MM.1S (cell line): ENCODE measurements at places on chromosomes 5 and 9.

DNA sequence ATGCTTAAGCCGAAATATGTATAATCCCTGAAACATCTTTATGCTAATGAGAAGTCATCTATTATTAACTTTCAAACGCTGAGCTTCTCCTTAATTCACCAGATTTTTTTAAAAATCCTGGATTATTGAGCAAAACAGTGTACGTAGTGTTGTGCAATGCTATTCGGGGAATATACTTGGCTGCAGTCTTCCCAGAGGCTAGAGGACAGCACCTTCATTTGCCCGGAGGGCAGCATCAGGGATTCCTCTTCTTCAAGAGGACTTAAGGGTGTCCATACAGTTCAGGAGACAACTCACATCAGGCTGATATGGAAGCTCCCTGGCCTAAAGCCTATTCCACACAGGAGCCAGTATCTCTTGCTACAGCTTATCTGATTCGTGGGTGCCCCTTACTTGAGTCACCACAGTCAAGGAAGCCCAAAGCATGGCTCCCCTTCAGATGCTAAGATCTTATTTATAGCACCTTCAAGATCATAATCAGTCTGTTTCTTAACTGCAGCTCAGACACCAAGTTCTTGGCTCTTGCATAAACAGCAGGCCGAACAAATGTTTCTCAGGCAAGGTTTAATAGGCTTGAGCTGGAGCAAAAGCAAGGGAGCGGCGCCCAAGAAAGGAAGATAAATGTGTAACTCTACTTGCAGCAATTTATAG lies 29.4 kb downstream of the NUTM2F start:
- H3K27me3 ChIP-seq, result no peaks in the 10 kb centered on the region
- no peaks in the 10 kb centered on the region for H3K4me1 ChIP-seq
- no peak overlapping the region for H3K27ac ChIP-seq
- no peaks in the 10 kb centered on the region for H3K36me3 ChIP-seq

DNA sequence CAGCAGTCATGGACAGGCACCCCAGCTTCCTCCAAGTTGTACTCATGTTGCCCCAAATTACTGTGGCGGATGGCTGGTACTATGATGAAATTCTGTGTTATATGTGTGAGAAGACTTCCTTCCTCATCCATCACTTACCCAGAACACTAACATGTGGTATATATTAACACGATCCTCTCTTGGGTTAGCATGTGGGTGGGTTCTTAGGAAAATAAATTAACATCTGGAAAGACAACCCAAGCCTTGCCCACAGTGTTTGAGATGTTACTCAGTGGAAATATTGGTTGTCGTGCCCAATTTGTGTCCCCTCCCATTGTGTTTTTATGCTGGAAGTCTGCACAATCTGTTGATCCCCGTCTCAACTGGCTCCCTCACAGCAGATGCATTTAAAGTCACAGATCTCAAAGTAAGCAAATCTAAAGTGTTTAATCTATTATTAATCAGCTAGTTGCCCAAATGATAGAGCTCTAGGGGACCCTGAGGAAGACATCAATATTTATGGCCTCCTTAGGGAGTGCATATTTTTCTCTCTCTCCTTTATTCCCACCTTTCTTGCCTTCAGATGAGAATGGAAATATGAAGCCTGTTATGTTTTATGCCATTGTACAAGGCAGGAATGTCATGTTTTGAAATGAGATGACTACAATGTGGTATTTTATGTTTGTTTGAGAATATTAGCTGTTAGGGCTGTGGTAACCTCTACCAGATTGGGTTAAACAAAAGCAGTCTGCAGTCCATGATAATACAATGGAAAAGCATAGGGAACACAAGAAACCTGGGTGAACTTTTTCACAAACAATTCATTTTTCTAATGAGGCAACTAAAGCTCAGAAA lies 93.9 kb downstream of the GRIA1 start:
- DNase-seq, result no peak
- H3K4me3 ChIP-seq, result no peak overlapping the region
- no peaks in the 10 kb centered on the region for H3K36me3 ChIP-seq
- no peak overlapping the region for H3K27ac ChIP-seq

DNA sequence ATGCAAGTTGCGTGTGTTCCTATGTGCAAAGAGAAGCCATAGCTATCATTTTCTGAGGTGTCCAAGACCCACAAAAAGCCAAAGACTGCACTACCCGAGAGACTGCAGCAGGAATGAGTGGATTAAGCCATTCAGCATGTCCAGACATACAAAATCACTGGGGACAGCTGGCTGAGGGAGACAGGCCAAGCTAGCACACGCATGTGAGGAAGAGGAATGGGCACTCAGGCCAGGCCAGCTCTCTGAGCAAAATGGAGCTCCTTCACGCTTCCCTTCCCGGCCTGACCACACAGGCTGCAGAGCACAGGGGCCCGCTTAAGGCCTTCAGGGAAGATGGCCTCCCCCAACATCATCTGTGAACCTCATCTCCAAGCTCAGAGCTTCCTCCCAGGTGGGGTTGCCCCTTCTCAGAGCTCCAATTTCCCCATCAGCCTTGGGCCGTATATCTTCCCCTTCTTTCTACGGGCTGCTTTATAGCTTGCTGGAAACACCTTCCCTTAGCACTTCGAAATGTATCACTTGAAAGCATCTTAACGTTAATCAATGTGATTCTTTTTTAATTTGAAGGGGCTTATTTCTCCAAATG lies 8.4 kb downstream of the DCANP1 start:
- H3K27me3 ChIP-seq, result no peaks in the 10 kb centered on the region
- no peak overlapping the region for H3K4me3 ChIP-seq
- H3K4me1 ChIP-seq, result no peaks in the 10 kb centered on the region
- DNase-seq, result no peak
- H3K27ac ChIP-seq, result no peak overlapping the region

GRCh38 chr5:53434541-53434940 lies 45.9 kb upstream of the FST start:
- H3K27ac ChIP-seq, result no peak overlapping the region
- peaks cover 7% of the 10 kb centered on the region for H3K4me1 ChIP-seq
- DNase-seq, result no peak
- H3K27me3 ChIP-seq, result no peaks in the 10 kb centered on the region
- no peaks in the 10 kb centered on the region for H3K36me3 ChIP-seq

DNA sequence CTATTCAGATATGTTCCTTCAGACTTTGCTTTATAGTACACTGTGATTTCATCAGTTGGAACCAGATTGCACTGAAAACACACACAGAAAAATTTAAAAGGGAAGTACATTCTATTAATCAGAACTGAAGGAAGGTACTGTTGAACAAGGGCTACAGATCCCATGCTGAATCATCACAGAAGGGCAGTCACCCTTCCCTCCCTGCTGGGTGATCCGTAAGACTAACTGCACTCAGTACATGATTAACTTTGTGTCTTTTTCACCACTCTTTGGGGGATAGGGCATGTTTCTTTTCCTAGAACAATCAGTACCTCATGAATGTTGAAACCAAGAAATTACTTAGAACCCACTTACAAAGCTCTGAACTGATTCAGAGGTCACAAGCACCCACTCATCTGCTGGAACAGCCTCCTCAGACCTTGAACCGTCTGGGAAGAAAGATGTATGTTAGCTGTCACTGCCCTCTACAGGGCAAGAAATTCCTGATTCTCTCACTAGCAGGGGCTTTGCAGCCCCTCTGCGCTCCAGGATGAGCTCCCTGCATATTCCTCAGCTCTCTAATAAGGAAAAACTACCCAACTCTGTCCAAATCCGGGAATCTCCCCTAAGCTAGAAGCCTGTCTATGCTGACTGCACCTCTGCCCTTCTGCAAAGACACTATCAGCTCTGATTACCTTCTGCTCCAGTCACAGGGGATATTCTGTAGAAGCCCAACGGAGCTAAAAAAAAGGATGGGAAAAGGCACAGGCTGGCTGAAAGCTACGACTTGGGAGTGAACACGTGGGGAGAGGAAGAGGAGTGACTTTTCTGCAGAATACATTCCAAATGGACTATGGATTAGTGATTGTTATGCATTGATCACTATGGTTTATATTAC lies 51.0 kb downstream of the IARS1 start:
- H3K4me3 ChIP-seq, result no peak overlapping the region
- DNase-seq, result no peak
- H3K36me3 ChIP-seq, result peaks cover 32% of the 10 kb centered on the region
- H3K4me1 ChIP-seq, result no peaks in the 10 kb centered on the region
- no peaks in the 10 kb centered on the region for H3K27me3 ChIP-seq

- no peaks in the 10 kb centered on the region for H3K36me3 ChIP-seq
- peaks cover 24% of the 10 kb centered on the region for H3K4me1 ChIP-seq
- H3K27me3 ChIP-seq, result no peaks in the 10 kb centered on the region
- no peak overlapping the region for H3K27ac ChIP-seq
- no peak for DNase-seq
These were observed 86.6 kb downstream of the MACROH2A1 start for GRCh38 chr5:135312255-135312935.

GRCh38 chr9:110152704-110153374 lies 55.1 kb downstream of the C9orf152 start:
- peak overlapping the region; percentile 71 for H3K4me3 ChIP-seq
- peaks cover 75% of the 10 kb centered on the region for H3K4me1 ChIP-seq
- peak; percentile 56 for DNase-seq
- H3K36me3 ChIP-seq, result no peaks in the 10 kb centered on the region
- H3K27me3 ChIP-seq, result no peaks in the 10 kb centered on the region

DNA sequence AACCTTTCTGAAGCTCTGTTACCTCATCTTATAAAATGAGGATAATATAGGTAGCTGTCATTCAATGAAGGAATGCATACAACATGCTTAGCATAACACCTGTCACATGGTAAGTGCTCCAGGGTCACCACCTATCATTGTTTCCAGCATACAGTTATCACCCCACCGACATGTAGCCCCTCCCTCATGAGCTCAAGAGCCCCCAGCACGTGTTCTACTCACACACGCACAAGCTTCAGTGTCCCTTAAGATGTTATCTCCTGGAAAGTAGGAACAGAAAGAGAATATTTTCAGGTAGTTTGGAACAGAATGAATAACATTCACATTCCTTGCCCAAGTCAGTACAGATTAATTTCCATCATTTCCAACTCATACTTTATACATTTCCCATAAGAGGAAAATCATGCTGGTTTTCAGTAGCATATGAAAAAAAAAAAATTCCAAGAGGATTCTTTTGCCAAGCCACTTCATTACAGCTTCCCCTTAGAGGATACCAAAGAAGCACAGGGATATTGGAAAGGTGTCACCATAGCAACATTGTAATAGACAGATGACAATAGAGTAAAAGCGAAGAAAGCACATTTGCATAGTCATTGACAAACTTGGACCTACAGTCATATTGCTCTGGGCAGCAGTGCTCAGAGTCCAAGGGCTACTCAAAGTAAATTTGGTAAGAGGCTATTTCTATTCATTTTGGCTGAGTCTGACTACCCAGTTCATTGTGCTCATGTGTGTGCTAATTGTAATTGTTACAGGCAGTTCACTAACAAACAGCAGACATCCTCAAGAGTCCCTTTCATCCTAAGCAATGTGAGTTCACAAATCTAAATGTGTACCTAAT lies 1.5 kb upstream of the MOB3B start:
- H3K27me3 ChIP-seq, result no peaks in the 10 kb centered on the region
- no peak overlapping the region for H3K27ac ChIP-seq
- H3K36me3 ChIP-seq, result no peaks in the 10 kb centered on the region
- DNase-seq, result no peak

DNA sequence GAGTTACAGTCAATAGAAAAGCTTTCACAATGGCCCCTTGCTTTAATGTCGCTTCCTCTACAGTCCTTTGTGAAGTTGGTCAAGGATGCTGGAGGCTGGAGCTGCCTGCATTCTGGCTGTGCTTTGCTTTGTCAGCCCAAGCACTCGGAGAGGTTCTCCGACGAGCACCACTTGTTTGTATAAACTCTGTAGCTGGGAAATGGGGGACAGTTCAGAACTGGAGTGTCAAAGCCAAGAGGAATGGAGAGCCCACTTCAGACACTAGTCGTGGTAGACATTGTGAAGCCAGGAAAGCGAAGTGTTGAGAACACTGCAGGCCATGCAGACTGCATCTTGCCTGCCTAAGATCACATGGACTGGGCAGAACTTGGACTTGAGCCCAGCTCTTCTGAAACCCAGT lies 330.3 kb downstream of the GADD45G start:
- no peak overlapping the region for H3K4me3 ChIP-seq
- no peak overlapping the region for H3K27ac ChIP-seq
- H3K4me1 ChIP-seq, result no peaks in the 10 kb centered on the region
- H3K36me3 ChIP-seq, result no peaks in the 10 kb centered on the region

GRCh38 chr5:150448952-150449516 lies 505 bp downstream of the RPS14 start:
- H3K27me3 ChIP-seq, result no peaks in the 10 kb centered on the region
- peaks cover 26% of the 10 kb centered on the region for H3K36me3 ChIP-seq
- DNase-seq, result no peak

DNA sequence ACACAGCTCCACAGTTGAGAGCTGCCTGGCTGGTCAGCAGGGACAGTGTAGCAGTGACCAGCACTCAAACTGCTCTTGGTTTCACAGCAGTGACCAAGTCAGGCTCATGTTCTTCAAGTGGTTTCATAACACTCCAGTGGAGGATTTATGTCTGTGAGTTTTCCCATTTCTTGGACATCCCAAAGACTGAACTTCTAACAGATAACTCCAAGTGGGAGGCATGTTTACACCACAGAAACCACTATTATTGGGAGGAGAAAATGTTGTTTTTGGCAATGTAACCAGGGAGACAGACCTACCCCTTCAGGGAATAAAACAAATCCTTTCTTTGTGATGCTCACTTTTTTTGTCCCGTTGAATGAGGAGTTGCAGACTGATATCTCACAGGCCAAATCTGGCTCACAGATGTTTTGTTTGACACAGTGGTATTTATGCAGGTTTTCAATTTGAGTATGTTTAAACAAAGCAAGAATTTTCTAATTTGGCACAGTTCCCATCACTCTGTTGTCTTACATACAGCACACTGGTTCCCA lies 141.5 kb downstream of the RMI1 start:
- H3K36me3 ChIP-seq, result no peaks in the 10 kb centered on the region
- no peaks in the 10 kb centered on the region for H3K4me1 ChIP-seq
- no peaks in the 10 kb centered on the region for H3K27me3 ChIP-seq
- H3K4me3 ChIP-seq, result no peak overlapping the region
- H3K27ac ChIP-seq, result no peak overlapping the region
- DNase-seq, result no peak

DNA sequence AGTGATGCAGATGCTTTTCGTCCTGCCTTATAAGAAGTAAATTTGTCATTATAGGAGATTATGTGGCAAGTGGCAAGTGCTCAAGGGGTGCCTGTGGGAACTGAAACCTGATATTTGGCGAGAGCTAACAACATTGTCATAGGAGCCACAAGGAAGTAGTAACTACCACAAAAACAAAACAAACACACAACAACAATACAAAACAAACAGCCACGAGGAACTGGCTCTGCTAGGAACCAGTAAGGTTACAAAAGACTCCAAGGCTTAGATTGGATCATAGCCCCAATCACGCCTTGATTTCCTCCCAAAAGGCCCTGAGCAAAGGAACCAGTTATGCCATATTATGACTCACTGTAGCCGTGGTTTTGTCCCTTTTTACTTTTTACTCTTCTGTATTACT lies 1045.2 kb downstream of the CDH12 start:
- H3K36me3 ChIP-seq, result no peaks in the 10 kb centered on the region
- no peak overlapping the region for H3K4me3 ChIP-seq
- H3K27ac ChIP-seq, result no peak overlapping the region
- no peaks in the 10 kb centered on the region for H3K4me1 ChIP-seq
- no peaks in the 10 kb centered on the region for H3K27me3 ChIP-seq

- no peaks in the 10 kb centered on the region for H3K27me3 ChIP-seq
- peaks cover 47% of the 10 kb centered on the region for H3K4me1 ChIP-seq
- no peak for DNase-seq
- H3K27ac ChIP-seq, result peak overlapping the region; percentile 9; the same call in 1 of the 2 replicates
- H3K4me3 ChIP-seq, result no peak overlapping the region
These were observed 12.4 kb downstream of the CLPTM1L start for GRCh38 chr5:1332461-1333001.

- H3K27me3 ChIP-seq, result no peaks in the 10 kb centered on the region
- no peak for DNase-seq
- no peak overlapping the region for H3K4me3 ChIP-seq
- H3K4me1 ChIP-seq, result peaks cover 25% of the 10 kb centered on the region
These were observed 57.6 kb upstream of the RANBP3L start for GRCh38 chr5:36359267-36359666.
